ENCODE measurements at places on chromosomes 3 and 15.

DNA sequence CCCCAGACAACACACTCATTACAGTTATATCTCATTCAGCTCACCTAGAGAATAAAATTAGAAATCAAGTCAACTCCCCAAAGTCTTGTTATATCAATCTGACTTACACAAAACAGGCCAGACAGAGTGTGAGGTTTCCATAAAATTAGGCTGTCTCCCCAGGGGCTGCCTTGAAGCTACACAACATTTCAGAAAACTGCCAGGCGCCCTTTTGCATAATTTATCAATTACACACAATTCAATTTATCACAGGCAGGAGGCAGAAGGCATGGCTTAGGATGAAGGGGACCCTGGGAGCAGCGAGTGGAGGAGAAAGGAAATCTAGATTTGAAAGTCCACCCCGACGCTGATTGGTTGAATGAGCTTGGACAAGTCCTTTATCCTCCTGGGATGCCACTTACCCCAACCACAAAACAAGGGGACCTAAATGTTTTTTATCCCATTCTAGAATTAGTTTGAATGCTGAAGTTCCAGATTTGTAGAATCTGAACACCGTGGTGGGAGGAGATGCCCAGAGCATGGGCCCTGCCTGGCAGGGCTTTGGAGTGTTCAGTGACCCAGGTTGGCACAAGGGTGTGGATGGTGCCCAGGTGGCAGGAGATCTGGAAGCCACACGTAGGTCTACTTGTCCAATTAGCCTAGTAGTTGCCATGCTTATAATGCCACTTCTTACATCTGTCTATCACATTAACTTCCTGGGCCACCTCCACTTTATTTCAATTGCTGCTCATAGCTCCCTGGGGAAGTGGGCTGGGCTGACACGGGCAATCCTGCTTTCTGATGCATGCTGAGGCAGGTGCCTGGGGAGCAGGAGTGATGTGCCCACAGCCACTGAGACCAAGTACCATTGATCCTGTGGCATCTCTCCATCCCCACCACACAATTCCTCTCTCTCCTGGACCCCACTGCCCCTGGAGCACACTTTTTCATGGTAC is 119.8 kb upstream of the TLE3 start:
- DNase-seq, result no peak

DNA sequence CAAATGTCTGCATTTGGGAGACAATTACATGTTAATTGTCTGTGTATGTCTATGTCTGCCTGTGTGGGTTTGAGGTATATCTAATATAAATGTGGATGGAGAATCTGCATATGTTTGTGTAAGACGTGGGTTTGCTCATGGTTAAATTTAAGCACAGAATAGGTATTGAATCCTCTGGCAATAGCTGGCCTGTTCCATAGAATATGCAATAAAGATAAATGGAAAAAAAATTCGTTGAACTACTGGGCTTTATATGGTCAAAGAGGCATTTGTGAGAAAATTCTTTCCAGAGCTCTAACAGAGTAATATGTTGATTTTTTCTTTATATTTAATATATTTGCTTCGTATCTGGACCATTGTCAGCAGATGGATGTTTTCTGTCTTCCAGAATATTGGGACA is 1.4 kb downstream of the VPS8 start:
- no peak for DNase-seq

- DNase-seq, result no peak
Observed at GRCh38 chr3:50297896-50298725, 1.1 kb downstream of the HYAL3 start.

DNA sequence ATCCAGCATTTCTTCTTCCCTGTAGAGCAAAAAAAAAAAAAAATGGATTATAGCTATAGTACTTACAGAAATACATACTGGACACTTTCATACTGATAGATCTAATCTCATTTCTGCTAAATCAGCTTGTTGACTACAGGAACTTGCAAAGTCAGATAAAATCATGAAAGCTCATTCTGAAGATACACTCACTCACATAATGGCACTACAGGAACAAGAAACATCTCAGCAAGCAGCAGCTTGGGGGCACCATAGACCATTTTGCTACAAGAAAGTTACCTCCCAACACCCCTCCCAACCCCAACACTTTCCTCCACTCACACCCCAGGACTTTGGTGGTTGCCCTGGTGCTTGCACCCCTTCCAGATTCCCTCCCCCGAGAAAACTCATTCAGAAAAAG is 4.6 kb downstream of the MYH15 start:
- DNase-seq, result no peak

GRCh38 chr15:36545467-36545992 is 33.9 kb upstream of the CDIN1 start:
- no peak for DNase-seq

GRCh38 chr3:15823092-15823491 is 25.3 kb upstream of the ANKRD28 start:
- DNase-seq, result no peak

GRCh38 chr3:43268636-43269035 is 17.7 kb upstream of the SNRK start:
- no peak for DNase-seq

DNA sequence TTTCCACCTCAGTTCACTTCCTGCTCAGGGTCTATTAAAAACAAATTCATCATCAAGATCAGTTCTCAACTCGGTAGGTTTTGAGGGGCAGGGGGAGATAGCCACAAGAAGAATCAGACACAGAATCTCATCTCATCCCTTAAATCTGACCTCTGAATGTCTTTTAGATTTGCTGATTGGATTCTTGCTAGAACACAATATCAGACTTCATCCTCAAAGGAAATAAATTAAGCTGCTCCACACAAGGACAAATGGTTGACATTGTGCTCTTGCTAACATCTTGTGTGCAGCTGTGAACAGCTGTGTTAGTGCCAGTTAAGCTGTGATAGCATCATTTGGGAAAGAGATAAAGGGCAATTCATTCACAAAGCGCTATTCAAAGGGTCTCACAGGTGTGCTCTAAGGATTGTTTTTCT is 184.0 kb upstream of the ADAMTS9 start:
- no peak for DNase-seq

GRCh38 chr3:115563984-115564383 is 59.3 kb upstream of the GAP43 start:
- no peak for DNase-seq

DNA sequence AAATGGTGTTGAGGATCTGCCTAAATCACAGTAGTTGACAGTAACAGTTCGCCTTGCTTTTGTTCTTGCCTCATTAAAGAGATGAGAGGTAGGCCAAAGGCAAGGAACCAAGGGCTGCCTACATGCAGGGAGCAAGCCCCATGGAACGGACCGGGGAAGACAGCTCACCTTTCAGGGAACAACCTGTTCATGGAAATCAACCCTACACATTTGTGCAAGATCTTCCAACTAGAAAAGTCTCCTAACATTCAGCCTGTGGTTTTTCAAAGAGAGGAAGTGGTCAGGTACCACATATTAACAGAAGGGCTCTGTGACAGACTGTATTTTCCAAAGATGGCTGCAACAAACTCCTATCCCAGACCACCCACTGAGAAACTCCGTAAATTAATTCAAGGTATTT is 1031.8 kb upstream of the NR2F2 start:
- no peak for DNase-seq

DNA sequence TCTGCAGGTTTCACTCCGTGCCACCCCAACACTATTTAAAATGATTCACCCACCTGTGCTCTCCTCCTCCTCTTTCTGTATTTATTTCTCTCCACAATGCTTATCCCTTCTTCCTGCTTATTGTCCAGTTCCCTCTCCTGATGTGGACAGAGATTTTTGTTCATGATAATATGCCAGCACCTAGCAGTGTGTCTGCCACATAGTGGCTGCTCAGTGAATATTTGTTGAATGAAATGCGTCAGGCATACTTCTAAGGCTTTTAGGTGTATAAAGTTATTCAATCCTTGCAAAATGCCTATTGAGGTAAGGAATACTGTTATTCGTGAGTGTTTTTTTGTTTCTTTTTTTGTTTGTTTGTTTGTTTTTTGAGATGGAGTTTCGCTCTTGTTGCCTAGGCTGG is 67.5 kb upstream of the MME start:
- DNase-seq, result no peak

GRCh38 chr3:172808969-172809546 is 58.5 kb downstream of the ECT2 start:
- DNase-seq, result no peak

DNA sequence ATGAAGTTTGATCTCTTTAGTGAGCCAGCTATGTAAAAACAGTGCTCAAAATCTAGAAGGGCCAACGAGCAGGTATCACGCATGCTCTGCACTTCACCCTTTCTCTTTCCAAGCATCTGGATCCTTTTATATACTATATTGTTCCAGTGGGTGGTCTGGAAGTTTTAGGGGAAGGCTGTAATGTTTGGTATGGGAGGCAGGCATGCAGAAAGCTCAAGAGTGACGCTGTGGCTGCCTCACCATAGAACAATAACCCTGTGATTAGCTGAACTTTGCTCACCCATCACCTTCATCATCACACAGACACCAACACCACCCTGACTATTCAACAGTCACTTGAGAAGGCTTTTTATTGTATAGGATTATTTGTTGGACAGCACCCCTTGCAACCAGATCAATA is 81.6 kb downstream of the FBN1 start:
- DNase-seq, result no peak

DNA sequence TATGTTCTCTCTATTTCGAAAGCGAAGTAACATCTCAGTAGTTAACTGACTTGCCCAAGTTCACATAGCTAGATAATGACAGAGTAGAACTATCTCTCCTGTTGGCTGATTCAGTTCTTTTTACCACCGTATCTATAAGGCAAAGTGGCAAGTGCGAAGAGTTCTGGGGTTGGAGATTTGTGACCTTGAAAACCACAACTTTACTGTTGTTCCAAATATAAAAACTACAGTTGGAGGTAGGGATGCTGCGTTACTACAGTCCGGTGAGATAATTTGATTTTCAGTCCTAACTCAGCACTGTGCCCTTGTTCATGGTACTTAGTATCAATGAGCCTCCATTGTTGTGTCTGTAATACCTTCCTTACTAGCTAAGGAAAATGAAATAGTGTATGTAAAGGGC is 71.2 kb upstream of the GOLGA8B start:
- DNase-seq, result no peak

GRCh38 chr3:73652896-73653295 is 28.2 kb upstream of the PDZRN3 start:
- no peak for DNase-seq

DNA sequence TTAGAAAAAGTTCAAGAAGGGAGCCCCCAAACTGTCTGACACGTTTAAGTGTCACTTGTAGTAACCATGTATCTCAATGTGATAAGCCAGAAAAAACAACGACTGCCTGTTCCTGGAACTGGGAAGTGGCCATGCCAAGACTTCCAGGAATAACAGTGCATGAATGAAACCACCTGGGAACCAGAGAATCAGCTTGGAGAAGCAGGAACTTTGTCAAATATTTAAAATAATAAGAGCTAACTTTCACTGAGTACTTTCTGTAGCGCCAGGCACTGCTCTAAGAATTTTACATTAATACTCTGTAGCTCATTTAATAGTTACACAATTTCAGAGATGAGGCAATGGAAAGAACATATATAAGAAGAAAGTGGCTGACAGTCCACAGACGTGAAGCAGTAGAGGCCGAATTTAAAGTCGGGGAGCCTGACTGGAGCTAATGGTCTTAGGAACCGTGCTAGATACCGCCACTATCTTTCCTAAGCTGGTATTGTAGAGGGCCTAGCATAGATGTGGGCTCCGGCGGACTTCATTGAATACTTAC is 876 bp downstream of the PLSCR1 start:
- DNase-seq, result no peak

GRCh38 chr3:106421909-106422308 is 553.1 kb upstream of the CBLB start:
- DNase-seq, result no peak

GRCh38 chr3:160099834-160100233 is 111.2 kb downstream of the IL12A start:
- DNase-seq, result no peak

DNA sequence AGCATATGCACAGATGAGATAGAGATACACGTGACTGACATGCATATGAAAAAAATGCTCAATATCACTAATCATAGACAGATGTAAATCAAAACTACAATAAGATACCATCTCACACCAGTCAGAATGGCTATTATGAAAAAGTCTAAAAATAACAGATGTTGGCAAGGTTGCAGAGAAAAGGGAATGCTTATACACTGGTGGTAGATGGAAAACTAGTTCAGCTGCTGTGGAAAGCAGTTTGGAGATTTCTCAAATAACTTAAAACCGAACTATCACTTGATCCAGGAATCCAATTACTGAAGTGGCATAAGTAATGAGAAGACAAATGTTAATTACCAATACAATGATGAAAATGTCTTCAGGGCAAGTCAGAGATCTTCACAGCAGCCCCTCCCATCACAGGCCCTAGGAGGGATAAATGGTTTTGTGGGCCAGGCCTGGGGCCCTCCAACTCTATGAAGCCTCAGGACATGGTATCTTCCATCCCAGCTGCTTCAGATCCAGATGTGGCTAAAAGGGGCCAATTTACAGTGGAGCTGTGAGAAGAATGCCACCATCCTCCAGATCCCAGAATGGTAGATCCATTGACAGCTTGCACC is 71.4 kb upstream of the PLSCR4 start:
- DNase-seq, result no peak

GRCh38 chr15:52021892-52022540 is 3.0 kb downstream of the MAPK6 start:
- no peak for DNase-seq

GRCh38 chr15:51844747-51845426 is 15.4 kb downstream of the TMOD3 start:
- DNase-seq, result no peak

DNA sequence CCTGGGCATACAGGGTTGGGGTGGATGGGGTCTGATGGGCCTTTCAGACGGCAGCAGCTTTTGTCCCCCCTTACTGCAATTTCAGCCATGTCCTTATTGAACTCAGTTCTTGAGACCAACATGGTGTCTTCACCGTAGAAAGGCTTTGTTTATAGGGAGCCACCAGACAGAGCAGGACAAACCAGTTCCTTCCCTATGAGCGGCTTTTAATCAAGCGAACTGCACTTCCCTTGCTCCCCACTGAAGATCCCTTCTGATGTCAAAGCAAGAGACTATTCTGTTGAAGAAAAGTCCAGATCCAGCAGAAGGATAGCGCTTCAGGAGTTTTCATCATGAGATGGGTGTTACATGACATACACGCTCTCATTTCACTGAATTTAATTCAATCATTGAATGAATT is 100.4 kb downstream of the CD47 start:
- DNase-seq, result no peak

- DNase-seq, result no peak
Observed at GRCh38 chr3:24963762-24964625, 464.1 kb upstream of the RARB start.

GRCh38 chr15:78101423-78102105 is 9.2 kb downstream of the SH2D7 start:
- no peak for DNase-seq
